ENCODE measurements at places on chromosomes 4 and X. TPM values are rescaled to one million over a fixed set of nuclear protein-coding genes. Genes with fewer than 3 reads are reported as not detected.

GRCh38 chr4:2274320-2275043 lies 12.6 kb upstream of the MXD4 start:
- DNase-seq, result no peak

PRKX gene
- 28.1 TPM for total RNA-seq

GRCh38 chr4:80921441-80921840 lies 109.1 kb upstream of the BMP3 start:
- no peak for DNase-seq

POF1B gene
- total RNA-seq, result not detected

DNA sequence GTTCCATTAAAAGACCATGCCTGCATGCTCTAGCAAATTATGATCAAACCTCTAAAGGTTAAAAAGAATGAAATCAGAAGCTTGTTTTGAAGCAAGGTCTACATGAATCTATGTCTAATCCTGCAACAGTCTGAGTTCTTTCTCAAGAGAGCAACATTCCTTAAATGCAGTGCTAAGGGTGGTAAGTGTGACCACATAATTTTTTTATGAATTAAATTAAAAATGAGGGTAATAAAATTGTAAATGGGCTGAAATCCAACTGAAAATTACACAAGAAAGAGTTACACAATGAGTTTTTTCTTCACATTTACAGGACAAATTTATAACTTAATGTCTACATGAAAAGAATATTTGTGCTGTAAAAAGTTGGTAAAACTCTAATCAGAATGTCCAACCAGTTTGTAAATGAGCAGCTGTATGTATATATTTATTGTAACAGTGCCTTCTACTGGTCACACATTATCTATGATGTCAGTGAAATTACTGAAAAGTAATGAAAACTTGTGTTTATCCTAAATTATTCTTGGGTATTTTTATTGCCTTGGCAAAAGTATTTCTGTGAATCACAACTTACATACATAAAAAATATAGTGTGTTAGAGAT lies 336.3 kb upstream of the PITX2 start:
- no peak for DNase-seq

STATH gene
- total RNA-seq, result not detected

DNA sequence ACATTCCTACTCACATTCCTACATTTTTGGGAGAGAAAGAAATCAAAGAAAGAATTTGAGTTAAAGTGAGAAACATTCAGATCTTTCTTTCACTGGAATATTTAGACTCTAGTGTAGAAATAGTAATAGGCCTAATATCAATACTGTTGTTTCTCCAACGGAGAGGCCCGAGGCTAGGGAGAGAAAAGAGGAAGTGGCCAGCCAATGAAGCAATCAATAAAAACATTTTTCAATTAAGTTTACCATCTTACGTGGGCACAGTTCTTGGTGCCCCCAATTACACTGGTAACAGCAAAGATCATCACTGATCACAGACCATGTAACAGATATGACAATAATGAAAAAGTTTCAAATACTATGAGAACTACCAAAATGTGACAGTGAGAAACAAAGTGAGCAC lies 281.4 kb downstream of the GPM6A start:
- DNase-seq, result no peak

Measured in MG63 (cell line).